Activated T-helper 2 cell treated with anti-CD3 and anti-CD28 coated beads, Interferon-gamma antibody, Interleukin-2, Interleukin-4, amounts not matched to agents 10 μg/mL and 5 μg/mL and 100 μg/mL, durations not matched to agents 14 hours and 24 hours and 36 hours (primary cell): ENCODE measurements at places on chromosomes 11 and 22. TPM values are rescaled to one million over a fixed set of nuclear protein-coding genes. Genes with fewer than 3 reads are reported as not detected.
A peak's percentile ranks its signal among the peaks of the same experiment; 100 is the strongest.

- no peak for DNase-seq
Observed at GRCh38 chr11:117519170-117519569, 191.5 kb downstream of the CEP164 start.

DNA sequence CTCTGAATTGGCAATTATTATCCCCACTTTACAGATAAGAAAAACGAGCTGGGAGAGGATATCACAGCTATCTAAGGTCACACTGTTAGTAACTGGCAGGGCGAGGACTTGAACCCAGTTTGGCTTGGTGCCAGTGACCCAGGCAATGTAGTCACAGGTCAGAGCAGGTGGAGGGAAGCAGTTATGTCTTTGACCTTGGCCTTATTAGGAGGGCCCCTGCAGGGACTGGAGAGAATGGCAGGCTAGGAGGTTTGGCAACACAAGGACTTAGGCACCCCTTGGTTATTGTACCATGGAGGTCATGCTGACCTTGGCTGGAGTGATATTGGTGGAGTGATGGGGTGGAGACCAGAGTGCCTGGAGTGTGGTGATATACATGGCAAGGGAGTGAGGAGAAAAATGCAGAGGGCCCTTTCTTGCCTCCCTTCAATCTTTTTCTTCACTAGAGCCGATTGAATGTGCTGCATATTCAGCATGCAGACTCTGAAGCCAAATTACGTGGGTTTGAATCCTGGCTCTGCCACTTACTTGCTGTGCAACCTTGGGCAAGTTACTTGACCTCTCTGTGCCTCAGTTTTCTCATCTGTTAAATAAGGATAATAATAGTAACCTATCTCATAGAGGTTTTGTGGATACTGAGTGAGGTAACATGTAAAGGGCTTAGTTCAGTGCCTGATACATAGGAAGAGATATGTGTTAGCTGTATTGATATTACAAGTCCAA is 92.7 kb upstream of the TBCEL start:
- DNase-seq, result no peak

GRCh38 chr22:36911887-36912661 is 1.4 kb upstream of the CSF2RB start:
- DNase-seq, result no peak

GRCh38 chr11:79205786-79206185 is 235.0 kb downstream of the TENM4 start:
- DNase-seq, result no peak

- no peak for DNase-seq
Observed at GRCh38 chr11:81570669-81571068, 1163.0 kb downstream of the FAM181B start.

DNA sequence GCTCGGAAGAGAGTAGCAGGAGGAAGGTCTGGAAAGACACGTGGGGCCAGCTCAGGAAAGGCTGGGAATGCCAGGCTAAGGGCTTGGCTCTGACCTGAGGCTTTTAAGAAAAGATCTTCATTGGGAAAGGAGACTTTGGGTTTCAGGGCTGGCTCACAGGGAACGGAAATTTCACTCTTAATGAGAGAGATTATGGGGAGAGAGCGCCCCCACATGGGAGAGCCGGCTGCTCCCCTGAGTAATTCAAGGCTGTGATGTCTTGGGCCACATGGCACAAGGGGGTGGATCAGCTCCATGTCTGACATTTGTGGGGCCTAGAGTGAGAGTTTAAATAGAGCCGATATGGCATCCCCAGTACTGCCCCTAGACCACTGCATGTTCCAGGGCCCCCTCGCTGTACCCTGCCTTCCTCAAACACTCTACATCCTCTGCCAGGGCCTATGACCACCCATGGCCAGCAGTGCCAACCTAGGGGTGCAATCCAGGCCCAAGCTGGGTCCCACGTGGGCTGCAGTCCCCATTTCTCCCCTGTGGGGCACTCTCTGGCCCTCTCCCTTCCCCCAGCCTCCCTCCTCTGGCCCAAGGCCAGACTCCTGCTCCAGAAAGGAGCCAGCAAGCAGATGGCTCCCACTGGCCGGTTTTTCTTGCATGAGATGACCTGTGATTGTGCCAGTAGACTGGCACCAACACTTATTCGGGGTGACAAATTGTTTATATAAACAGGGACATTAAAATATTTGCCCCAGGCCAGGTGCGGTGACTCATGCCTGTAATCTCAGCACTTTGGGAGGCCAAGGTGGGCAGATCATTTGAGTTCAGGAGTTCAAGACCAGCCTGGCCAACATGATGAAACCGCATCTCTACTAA is 75.2 kb downstream of the ISX start:
- DNase-seq, result no peak

- no peak for DNase-seq
Observed at GRCh38 chr11:80241766-80242165, 800.9 kb upstream of the TENM4 start.

DNA sequence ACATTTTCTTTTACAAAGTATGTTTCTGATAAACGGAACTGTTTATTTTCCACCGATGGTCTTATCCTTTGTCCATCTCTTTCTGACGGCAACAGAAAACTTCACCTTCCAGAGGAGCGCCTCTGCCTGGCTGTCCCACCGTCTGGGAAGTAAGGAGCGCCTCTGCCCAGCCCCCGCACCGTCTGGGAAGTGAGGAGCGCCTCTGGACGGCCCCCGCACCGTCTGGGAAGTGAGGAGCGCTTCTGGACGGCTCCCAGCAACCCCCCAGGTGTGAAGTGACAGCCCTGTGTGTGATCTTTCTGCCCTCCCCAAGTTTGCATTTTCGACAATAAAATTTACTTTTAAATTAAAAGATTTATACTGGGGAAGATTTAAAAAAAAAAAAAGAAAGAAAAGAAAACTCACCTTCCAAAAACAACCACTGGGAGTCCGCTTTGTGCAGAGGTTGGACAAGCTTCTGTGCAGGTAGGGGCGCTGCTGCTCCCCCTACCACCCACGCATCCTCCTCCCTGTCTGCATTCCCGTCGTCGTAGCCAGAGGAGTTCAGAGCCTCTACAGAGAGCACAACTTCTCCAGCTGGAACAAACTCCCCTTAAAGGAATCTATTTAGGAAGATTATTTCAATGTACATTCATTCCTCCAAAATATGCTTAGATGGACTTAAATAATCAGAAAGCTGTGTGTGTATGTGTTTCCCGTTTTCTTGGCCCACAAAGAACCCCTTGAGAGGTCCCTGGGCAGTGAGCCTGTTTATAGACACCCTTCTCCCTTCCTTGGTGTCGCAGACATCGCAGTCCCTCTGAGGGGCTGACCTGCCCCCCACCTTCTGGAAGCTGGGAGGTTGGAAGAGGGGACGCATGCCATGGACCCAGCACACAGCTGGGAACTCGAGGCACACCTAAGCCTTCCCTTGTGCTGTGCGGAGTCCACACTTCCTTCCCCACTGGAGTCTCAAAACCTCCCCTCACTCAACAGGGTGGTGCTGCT is 849 bp upstream of the APOBEC3B start:
- no peak for DNase-seq

DNA sequence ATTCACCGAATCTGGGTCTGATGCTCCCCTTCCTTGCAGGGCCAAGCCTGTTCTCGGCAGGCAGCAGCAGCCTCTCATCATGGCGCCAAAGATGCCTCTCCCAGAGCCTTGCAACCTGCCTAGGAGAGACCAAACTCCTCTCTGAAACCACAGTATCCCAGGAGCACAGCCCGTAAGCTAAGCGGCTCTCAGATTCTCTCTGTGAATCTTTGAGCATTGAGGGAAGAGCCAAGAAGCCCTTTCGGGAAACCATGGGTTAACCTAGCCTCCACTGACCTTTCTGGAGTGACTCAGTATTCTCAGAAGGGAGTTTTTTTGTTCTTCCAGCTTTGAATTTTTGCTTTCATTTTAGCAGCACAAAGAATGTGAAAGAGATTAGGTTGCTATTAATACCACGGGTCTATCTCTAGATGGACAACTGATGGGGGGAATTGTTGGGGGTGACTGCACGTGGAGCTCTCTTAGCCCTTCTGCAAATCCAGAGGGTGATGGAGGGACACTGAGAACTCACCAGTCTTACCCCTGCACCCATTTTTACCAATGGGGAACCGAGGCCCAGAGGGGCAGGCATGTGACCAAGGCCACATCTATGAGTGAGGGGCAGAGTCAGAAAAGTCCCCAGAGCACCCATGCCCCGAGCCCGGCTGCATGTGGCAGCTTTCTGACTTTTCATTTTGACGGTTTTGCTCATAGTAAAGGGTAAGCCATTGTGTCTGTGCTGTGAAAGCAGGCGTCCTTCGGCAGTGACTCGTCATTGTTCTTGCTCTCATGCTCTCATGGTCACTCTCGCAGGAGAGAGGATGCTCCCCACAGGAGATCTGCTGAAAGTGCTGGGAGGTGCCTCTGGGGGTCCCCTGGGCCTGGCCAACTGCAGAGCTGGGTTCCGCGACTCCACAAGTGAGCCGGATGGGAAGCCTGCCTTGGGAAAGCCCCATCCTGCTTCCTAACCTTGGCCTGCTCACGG is 36.0 kb downstream of the IRAG1 start:
- no peak for DNase-seq

DNA sequence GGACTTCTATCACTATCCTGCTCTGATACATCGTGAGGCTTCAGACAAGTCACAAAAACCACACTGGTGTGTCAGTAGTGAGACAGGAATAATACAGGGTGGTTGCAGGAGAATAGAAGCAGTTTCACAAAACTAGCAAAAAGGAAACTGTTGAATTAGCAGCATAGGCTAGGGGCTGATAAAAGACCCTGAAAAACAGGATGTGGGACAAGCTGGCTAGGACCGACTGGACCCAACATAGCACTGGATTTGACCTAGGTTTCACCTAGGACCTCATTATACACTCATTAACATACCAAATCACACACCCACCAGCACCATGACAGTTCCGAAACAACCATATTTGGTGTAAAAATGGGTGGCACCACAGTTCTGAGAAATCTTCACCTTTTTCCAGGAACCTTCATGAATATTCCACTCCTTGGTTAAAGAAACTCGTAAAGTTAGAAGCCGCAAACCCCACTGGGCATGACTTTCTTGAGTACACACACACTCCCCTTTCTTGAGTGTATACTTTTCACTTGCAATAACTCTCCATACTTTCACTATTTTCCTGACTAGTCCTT is 76.2 kb downstream of the SLC1A2 start:
- peak; percentile 74 for DNase-seq

DNA sequence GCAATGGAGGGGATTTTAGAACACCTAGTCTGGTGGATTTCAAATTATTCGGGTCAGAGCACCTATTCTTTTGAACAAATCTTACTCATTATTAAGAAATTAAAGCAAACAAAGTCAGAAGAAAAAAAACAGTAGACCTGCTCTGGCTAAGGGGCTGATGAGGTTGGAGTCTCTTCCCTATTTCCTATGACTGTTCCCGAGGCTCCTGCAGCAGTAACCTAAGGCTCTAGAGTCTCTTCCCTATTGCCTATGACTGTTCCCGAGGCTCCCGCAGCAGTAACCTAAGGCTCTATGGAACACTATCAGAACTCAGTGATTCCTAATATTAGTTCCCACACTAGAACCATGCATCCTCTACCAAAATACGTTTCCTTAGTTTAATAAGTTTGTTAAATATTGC is 607.9 kb downstream of the NTM start:
- DNase-seq, result no peak

DNA sequence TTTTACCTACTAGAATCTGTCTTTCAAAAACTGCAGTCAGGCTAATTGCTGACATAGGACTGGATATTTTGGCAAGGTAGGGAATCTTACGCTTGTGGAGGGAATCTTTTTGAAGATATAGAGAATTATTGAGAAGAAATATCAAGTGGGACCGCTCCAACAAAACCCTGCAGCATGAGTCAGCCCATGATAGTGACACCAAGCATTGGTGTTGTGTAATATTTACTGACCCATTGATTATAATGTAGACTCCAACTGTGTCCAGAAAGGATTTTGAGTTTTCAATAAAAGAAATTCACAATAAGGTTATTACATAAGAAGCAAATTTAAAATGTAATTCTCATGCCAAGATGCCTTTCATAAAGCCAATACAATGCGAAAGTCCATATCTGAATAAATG is 20.7 kb downstream of the MS4A4A start:
- DNase-seq, result no peak

DNA sequence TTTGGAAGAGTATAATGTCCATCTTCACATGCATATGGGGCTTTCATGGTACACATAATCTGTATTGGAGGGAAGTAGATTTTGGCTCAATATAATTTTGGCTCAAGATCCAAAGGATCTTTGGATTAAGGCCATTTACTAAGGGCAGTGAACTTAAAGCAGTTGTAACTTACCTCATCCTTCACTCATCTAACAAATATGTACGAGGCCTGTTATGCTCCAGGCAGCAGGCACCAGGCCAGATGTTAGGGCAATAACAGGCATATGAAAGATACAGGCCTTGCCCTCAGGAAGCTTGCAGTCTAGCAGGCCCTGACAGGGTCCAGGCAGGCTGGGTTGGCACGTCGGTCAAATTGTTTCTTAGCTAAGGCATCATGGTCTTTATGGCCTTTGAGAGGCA is 44.6 kb downstream of the LIF start:
- no peak for DNase-seq

DNA sequence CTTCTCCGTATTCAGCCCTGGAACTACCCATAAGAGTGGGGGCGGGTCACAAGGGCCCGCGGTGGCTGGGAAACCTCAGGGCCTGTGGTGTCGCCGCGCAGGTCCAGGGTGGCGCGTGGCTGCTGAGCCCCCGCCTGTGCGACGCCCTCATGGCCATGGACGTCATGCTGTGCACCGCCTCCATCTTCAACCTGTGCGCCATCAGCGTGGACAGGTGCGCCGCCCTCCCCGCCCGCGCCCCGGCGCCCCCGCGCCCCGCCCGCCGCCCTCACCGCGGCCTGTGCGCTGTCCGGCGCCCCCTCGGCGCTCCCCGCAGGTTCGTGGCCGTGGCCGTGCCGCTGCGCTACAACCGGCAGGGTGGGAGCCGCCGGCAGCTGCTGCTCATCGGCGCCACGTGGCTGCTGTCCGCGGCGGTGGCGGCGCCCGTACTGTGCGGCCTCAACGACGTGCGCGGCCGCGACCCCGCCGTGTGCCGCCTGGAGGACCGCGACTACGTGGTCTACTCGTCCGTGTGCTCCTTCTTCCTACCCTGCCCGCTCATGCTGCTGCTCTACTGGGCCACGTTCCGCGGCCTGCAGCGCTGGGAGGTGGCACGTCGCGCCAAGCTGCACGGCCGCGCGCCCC is 2.4 kb downstream of the DRD4 start:
- no peak for DNase-seq

The RTN4RL2 gene
- total RNA-seq, result 0.18 TPM in 1 of 2 replicates, not detected in the other

The TMEM121B gene
- 0.05 and 0.09 TPM in 2 replicates for total RNA-seq

The ADAMTS8 gene
- total RNA-seq, result not detected in 2 replicates

The OR52I2 gene
- not detected in 2 replicates for total RNA-seq

The KRTAP5-8 gene
- not detected in 2 replicates for total RNA-seq

The CBLIF gene
- total RNA-seq, result not detected in 2 replicates

The POU2F3 gene
- not detected in 2 replicates for total RNA-seq

The IGHMBP2 gene
- 31.3 and 31.6 TPM in 2 replicates for total RNA-seq

The RIC3 gene
- 2.3 and 3.2 TPM in 2 replicates for total RNA-seq

The NTM gene
- total RNA-seq, result not detected in 2 replicates

The HEPN1 gene
- total RNA-seq, result not detected in 2 replicates

The TSPAN18 gene
- total RNA-seq, result 0.87 and 1.1 TPM in 2 replicates

The CRYAB gene
- not detected in 2 replicates for total RNA-seq

The MMP20 gene
- total RNA-seq, result not detected in 2 replicates
